T-helper 2 cell (primary cell): ENCODE measurements at places on chromosomes 7 and 10.
A peak's percentile ranks its signal among the peaks of the same experiment; 100 is the strongest.

GRCh38 chr10:73095481-73096021, 1.1 kb downstream of the P4HA1 start:
- peak; percentile 30 for DNase-seq

DNA sequence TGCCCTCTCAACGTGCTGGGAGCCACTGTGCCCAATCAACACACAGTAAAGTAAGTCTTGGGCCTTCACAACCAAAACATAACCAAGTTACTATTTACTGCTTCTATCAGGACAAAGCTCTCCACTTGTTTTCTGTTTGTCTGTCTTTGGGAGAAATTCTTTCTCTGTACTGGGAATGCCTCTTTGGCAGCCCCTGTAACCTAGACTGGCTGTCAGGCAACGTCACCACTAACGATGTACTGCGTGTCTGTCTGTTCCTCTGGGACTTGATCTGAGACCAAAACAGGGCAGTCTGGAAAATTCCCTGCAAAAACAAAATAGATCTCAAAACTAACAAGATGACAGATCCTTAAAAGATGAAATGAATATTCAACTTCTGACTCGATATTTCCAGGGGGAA, 113.0 kb downstream of the SMURF1 start:
- no peak for DNase-seq

DNA sequence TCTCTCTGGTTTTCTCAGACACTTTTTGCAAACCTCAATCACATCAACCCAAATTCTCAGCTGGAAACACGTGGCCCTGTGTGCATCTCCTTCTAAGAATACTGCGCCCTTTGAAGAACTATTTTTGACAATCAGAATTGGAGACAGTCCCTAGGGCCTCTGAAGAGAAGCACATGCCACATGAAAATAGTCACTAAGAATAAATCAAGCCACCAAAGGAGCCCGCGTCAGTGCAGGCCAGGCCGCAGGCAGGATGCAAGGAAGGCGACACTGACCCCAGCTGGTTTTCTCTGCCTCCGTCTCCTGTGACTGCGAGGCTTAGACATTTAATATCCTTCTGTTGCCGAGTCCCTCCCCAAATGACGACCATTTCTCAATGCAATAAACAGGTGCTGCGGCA, 88.0 kb upstream of the ADAM12 start:
- no peak for DNase-seq

GRCh38 chr7:16512097-16512496, 14.5 kb upstream of the LRRC72 start:
- no peak for DNase-seq
